ENCODE measurements at places on chromosomes 1 and 21.
A peak's percentile ranks its signal among the peaks of the same experiment; 100 is the strongest.

DNA sequence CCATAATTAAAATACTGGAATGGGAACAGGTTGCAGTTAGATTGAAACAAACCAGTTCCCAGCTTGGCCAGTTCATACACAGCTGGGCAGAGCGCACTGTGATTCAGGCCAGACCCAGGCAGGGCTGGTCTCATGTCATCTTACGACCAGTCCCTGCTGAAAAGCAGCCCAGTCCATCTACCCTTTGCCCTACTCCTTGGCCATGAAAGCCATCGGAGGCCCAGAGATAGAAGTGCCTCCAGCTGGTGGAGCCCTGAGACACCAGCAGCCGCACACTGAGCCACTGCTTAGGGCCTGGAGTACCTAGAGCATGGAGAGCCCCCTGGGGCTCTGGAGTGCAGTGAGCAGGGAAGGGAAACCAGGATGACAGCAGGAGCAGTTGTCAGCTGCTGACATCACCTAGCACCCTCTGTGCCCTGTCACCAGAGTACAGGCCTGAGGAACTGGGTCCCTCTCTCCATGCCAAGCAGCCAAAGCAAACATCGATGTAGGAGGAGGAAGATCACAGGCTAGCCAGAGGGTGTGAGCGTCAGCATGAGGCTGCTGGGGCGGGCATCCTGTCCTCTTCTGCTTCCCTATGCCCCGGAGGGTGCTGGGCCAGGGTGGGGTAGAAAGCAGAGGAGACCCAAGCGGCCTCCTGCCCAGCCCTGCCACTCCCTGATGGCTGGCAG is 34.2 kb upstream of the TMEM125 start:
- no peak for DNase-seq

DNA sequence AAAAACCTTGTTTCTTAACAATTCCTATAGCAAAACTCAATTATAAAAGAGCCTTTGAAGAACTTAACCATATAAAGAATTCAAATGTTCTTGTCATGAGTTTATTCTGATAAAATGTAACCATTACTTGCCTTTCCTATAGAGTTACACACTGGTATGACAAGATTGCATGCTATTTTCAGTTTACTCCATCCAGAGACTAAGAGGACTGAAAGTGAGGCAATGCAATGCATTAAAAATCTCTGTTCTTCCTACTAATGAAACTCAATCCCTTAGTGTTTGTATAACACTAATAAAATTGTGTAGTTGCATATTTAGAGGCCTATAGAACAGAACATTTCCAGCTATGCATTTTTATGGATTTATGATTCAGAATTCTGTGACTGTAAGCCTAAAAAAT is 88.1 kb downstream of the COP1 start:
- DNase-seq: no peak

- peak; percentile 98 for DNase-seq
Measured at GRCh38 chr1:198681831-198682759, 43.3 kb downstream of the PTPRC start.

DNA sequence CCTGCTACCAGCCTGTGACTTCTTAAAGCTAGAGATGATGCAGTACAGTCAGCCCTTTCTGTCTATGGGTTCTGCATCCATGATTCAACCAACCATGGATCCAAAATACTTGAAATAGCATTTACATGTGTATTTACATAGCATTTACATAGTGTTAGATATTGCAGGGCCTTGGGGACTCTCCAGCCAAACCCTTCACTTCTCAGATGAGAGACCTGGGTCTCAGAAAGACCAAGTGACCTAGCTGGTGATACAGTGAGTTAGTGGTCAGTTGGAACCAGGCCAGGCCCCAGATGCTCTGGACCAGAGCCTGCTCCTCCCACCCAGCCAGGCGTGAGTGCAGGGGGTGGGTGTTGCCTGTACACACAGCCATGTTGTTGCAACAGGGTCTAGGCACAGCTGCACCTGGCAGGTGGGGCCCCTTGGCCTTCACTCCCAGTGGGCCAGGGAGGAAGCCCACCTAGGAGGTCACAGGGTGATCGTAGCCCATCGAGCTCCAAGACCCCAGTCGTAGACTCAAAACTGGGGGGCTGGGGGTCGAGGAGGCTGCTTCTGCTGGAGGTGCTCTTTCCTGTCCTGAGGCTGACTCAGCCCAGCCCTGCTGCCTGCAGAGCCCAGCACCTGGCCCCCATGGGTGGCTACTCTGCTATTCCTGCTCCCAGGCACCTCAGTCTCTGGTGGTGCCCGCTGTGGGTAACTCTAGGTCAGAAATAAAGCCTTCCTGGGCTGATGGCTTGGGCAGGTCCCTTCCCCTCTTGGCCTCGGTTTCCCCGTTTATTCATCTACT is 7.7 kb downstream of the TMEM61 start:
- DNase-seq: no peak

- no peak for DNase-seq
Measured at GRCh38 chr1:247316590-247317197, 15.0 kb downstream of the ZNF496 start.

DNA sequence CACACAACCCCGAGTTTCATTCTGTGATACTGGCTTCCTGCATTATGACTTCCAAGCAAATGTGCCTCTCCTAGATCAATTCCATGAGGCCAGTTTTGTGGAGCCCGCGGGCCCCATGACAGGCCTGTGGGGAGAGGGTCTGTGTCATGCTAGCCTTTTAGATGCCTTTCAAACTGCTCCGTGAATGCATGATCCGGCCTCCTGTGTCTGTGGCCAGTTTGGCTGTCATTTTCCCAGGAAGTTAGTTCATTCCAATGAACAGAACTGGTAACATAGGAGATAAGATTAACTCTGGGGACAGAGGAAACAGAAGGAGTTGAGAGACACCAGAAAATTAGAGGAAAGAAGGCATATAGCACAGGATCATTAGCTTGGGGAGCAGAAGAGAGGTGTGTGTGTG is 3.2 kb downstream of the FNDC7 start:
- DNase-seq: no peak

DNA sequence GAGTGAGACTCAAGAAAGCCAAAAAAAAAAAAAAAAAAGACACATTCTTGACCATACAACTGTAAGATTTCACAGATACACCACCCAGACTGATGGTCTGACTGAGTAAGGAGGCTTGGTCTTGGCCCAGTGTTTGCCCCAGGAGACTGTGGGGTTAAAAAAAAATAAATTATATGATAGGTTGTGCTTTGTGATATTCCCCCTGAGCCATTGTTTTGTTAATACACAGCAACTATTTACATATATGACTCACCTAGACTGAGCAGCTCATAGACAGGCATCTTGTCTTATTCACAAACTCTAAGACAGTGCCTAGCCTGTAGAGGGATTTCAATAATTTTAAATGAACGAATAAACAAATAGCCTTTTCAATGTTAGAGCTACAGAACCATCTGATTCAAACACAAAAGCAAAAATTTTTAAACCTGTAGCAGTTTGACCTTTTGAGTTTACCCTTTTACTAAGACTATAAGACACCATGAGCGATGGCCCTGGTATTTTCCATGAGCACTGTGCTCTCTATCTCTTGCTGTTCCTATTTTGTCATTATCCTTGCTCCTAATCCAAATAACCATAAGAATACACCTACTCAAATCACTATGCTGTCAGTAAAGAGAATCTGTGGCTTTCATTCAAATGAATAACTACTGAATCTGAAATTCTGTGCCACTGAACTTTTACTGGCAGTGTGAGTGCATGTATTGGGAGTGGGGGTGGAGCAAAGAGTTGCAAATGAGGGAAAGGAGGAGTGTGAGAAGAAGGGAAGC is 199.4 kb upstream of the PTBP2 start:
- DNase-seq: peak; percentile 48

DNA sequence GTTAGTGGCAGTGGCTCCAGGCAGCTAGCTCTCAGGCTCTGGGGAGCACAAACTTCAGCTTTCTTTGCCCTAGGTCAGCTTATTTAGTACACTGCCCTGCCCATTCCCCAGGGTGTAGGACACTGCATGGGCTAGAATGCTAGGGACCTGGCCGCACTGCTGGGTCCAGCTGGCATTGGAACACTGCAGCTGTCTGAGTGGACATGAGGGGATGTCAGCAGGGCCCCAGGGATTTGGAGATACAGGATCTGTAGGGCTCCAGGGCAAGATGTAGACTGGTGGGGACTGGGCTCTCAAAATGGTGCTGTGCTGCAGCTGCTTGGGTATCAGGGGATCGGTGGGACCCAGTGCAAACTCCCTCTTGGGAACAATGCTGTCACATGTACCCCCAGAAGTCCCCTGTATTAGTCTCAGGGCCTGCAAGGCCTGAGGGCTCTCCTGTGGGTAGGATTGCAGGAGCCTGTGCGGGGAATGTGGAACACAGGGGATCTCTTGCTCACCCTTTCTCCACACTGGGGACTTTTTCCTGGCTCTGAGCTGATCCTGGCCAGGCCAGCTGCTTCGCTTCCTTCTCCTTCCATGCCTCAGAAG is 25.2 kb upstream of the TTC22 start:
- DNase-seq: no peak

GRCh38 chr1:240046000-240046399 is 45.7 kb upstream of the FMN2 start:
- no peak for DNase-seq

- DNase-seq: no peak
Measured at GRCh38 chr1:215794156-215794555, 227.1 kb downstream of the KCTD3 start.

GRCh38 chr21:39182016-39182415 is 1.2 kb downstream of the PSMG1 start:
- no peak for DNase-seq

GRCh38 chr1:84086616-84087015 is 57.5 kb upstream of the PRKACB start:
- DNase-seq: no peak

DNA sequence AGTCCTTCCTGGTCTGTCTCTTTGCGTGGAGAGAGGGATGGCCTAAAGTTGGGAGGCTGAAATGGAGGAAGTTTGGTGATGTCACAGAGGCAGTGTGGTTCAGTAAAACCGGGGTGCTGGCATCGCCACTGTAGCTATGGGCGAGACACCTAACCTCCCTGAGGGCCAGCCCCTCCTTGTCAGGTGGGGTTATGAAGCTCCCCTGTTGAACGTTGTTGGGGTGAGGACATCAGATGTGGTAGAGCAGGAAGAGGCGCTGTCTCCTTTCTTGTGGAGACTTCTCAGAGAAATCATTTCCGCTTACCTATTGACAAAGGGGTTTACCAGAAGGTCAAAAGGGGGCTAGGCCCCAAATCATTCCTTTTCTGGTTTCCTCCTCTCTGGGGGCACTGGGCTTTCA is 294.7 kb downstream of the SIPA1L2 start:
- DNase-seq: no peak

GRCh38 chr1:30966690-30967369 is 58.3 kb upstream of the SDC3 start:
- peak; percentile 74 for DNase-seq

GRCh38 chr1:87263785-87264184 is 64.9 kb upstream of the LMO4 start:
- DNase-seq: no peak

DNA sequence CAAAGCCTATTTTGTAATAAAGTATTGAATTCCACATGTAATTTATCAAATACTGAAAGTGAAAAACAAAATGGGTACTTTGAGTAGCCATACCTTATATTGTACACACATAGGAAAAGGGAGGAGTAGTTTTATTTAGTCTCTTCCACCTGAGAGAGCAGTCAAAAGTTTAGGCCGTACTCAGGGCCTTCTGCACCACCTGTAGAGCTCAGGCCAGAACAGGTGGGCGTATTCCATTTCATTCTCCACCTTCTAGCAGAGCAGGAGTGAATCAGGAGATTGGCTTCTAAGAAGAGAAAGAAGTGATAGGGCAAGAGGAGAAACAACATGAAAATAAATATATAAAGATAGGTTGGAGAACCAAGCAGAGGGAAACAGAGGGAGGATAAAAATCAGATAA is 44.0 kb downstream of the TRAF5 start:
- no peak for DNase-seq

- DNase-seq: no peak
Measured at GRCh38 chr1:20061866-20062265, 8.1 kb upstream of the PLA2G5 start.

DNA sequence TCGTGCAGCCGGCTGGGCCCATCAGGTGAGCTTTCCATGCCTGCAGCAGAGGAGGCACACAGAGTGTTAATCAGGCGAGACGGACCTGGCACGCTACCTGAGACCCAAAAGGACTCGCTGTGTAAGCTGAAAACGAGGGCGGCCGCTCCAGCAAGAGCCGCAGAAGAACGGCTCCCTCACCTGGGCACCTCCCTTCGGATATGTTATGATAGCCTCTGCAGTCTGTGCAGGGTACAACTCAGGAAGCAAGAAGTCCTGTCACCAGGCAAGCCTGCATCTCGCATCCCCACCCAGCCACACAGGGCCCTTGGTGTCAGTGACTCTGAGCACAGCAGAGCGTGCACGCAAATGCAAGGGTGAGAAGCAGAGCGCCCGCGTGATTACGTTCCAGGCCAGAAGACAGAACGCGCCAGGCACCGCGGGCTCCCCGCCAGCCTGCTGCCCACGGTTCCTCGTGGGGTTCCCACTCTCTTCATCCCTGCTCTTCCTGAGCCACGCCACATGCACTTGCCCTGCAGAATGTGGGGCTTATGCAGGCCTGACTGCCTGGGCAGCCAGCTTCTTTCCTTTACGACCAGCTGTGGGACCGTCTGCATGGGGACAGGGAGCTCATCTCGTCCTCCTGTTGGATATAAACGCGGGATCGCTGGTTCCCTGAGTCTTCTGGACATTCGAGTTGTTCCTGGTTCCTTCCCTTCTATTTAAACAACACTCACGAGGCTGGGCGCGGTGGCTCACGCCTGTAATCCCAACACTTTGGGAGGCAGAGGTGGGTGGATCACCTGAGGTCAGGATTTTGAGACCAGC is 20.2 kb upstream of the LRRC47 start:
- no peak for DNase-seq

- DNase-seq: peak; percentile 33
Measured at GRCh38 chr1:234849832-234850231, 239.9 kb upstream of the IRF2BP2 start.

DNA sequence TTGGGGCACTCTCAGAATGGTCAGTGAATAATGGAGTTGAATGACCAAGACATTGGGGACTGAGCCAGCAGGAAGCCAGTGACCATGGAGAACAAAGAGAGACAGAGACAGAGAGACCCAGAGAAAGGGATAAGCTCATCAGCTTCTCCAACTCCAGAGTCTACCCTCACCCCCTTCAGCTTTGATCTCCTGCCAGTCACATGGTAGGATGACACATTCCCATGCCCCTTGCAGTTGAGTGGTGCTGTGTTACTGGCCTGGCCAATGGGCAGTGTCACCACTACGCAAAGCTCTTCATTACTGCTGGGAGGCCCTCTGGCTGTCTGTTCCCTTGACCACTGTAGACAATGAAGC is 643.5 kb downstream of the AJAP1 start:
- DNase-seq: no peak

DNA sequence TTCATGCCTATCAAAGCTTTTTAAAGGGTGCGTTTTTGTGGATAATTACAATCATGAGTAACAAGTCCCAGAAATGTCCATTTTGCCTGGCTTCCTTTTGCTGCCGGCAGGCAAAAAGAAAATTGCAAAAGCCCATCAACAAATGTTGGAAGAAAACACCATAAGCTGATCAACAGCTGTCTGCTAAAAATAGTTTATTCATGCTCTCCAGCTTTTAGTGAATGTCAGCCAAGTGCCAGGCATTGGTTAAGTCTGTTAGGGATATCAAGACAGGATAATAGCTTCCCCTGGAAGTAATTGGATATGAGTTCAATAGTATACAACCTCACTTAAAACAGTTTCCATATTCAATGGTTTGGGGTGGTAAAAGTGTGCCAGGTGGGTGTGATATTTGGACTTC is 13.6 kb upstream of the AGMAT start:
- DNase-seq: no peak
